G401 (cell line): ENCODE measurements at places on chromosomes 7 and 10.

GRCh38 chr10:76778914-76779795, 858.5 kb downstream of the KCNMA1 start:
- peak; percentile 4 for DNase-seq

GRCh38 chr10:4506095-4506494, 319.9 kb upstream of the AKR1E2 start:
- DNase-seq: no peak

GRCh38 chr10:110431659-110432058, 66.0 kb upstream of the DUSP5 start:
- DNase-seq: peak; percentile 61

GRCh38 chr7:23184709-23185359, 3.0 kb downstream of the NUP42 start:
- DNase-seq: peak; percentile 67

- no peak for DNase-seq
These were observed 11.1 kb upstream of the CPA1 start for GRCh38 chr7:130369110-130369711.
